ENCODE measurements at places on chromosomes 4 and X. TPM values are rescaled to one million over a fixed set of nuclear protein-coding genes. Genes with fewer than 3 reads are reported as not detected.

The WDFY3 gene
- total RNA-seq: 119 TPM

The PCSK1N gene
- total RNA-seq: 2.2 TPM

The ODAM gene
- 1.2 TPM for total RNA-seq

The TMPRSS11F gene
- total RNA-seq: not detected

The GIMD1 gene
- total RNA-seq: not detected

The BOD1L1 gene
- total RNA-seq: 49.0 TPM

The AVPR2 gene
- 0.44 TPM for total RNA-seq

The PRKG2 gene
- 3.5 TPM for total RNA-seq

The LRP2BP gene
- total RNA-seq: 2.3 TPM

The TMPRSS11D gene
- not detected for total RNA-seq

The FAAH2 gene
- total RNA-seq: 30.2 TPM

The GPRASP1 gene
- 16.1 TPM for total RNA-seq

The ABLIM2 gene
- 11.5 TPM for total RNA-seq

The NAA11 gene
- not detected for total RNA-seq

The NEXMIF gene
- total RNA-seq: 1.6 TPM

The DUSP21 gene
- not detected for total RNA-seq

The UCHL1 gene
- total RNA-seq: 143 TPM

The ZCCHC18 gene
- 1.1 TPM for total RNA-seq

The SPIN2A gene
- 0.32 TPM for total RNA-seq

The TCEAL8 gene
- 79.6 TPM for total RNA-seq

The DRD5 gene
- not detected for total RNA-seq

The AGA gene
- 29.3 TPM for total RNA-seq

The TRPC5OS gene
- total RNA-seq: not detected

The GLRA3 gene
- total RNA-seq: 0.16 TPM

The FAM9C gene
- not detected for total RNA-seq

The TRAM1L1 gene
- 1.4 TPM for total RNA-seq

The TACC3 gene
- 4.9 TPM for total RNA-seq

The UGT2A1 gene
- total RNA-seq: not detected

The SOWAHD gene
- total RNA-seq: 1.9 TPM

The TCEAL6 gene
- 2.6 TPM for total RNA-seq

The PNMA6F gene
- not detected for total RNA-seq

Data from breast epithelium (tissue), 4 donors.